Upper lobe of left lung (tissue), 6 donors: ENCODE measurements at places on chromosomes 13 and 19. TPM values are rescaled to one million over a fixed set of nuclear protein-coding genes. Genes with fewer than 3 reads are reported as not detected.

The KLF1 gene
- total RNA-seq = 0.89 TPM

The SIGLEC14 gene
- 44.6 TPM for total RNA-seq

The MFSD12 gene
- 98.5 TPM for total RNA-seq

The TMEM143 gene
- total RNA-seq = 4.7 TPM

The DHPS gene
- total RNA-seq = 103 TPM

The TSKS gene
- total RNA-seq = not detected

The ZNF254 gene
- total RNA-seq = 15.5 TPM

The MBD3L5 gene
- total RNA-seq = not detected

The ANGPTL8 gene
- not detected for total RNA-seq

The ITPKC gene
- 52.8 TPM for total RNA-seq

DNA sequence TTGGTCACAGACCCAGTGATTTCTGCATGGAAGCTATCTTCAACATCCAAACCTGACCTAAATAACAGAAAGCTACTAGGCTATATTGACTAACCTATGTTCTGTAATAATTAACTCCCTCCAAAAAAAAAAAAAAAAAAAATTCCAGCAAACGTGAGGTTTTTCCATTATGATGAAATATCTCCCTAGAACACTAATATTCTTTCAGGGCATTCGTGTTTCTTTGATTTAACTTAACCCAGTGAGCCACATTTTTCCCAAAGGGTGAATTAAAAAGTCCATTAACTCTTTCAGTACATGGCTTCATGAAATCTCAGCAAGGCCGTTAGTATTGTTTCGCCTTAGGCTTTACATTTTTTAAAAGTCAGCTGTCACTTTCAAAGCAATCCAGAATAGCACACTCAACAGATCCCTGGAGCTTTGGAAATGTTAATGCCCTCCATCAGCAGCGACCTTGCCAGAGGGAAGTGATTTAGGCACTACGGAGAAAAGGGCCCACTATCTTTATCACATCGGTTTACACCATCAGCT lies 175.8 kb downstream of the DCT start:
- DNase-seq = no peak

DNA sequence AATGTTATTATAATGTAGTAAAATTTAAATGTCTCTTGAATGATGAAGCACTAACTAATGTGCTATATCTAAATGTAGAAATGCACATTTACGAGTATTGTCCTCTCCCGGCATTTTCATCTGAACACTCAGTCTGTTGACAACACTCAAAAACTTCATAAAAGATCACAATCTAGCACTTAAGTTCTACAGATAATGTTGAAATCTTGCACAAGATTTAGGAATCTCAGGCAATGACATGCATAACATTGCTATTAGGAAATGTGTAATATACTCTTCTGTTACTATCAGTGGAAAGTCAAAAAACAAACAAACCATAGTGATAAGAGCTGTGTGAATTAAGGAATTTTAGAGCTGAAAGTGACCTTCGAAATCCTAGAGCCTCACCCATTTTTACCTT lies 37.5 kb upstream of the XPO4 start:
- DNase-seq = no peak

DNA sequence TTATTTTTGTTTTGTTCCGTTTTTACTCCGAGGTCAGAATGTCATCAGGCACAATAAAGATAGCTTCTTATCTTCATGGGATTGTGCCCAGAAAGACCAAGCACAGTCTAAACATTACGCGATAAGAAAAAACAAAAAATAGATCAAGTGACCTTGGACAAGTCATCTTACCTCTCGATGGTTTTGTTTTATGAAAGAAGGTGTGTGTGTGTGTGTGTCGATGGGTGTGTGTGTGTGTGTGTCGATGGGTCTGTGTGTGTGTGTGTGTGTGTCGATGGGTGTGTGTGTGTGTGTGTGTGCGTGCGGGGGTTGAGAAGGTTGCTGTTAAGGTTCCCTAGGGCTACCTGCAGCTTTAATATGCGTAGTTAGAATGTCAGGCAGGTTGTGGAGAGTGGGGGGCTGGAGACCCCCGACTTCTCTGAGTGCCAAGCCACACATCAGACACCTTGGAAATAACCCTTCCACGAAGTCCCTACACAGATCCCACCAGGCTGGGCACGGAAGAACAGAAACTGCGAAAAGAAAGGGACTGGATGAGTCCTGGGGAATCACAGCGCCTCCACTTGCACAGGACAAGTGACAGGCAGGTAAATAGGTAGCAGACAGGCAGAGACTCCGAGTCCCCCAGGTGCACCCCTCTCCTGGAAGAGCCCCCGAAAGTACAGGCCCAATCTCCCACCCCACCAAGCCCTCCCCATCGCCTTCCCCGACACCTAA lies 458 bp upstream of the ATP8A2 start:
- no peak for DNase-seq

GRCh38 chr13:25981060-25981459 lies 70.8 kb downstream of the SHISA2 start:
- DNase-seq = no peak

- no peak for DNase-seq
Measured at GRCh38 chr13:106103779-106104178, 431.7 kb downstream of the EFNB2 start.

DNA sequence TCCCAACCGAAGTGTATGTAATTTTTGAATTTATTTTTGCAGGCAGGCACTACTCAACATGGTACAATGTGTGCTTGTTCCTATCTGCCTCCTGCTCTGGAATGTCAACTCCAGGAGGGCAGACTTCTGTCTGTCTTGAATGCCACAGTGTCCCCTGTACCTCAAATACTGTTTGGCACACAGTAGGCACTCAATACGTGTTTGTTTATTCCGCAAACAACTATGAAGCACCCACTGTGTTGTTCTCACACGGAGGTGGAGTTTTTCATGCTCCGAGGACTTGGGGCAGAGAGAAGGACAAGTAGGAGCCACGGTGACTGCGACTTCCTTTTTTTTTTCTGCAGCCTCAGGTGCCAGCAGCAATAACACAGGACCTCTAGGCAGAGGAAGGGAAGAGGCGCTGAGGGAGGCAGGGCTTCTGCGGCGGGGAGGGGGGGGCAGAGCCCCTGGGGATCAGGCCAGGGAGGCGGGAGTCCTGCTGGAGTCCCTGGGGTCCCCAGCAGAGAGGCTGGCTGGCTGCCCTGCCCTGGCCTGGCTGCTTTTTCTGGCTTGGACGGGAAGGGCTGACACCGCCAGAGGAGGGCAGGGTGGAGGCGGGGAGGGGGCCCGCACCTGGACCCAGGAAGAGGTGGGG lies 29.3 kb upstream of the TNFAIP8L1 start:
- DNase-seq = peak; percentile 42

GRCh38 chr13:60019119-60019993 lies 144.4 kb downstream of the DIAPH3 start:
- DNase-seq = no peak

GRCh38 chr13:64438084-64438483 lies 2792.1 kb downstream of the PCDH9 start:
- DNase-seq = no peak

DNA sequence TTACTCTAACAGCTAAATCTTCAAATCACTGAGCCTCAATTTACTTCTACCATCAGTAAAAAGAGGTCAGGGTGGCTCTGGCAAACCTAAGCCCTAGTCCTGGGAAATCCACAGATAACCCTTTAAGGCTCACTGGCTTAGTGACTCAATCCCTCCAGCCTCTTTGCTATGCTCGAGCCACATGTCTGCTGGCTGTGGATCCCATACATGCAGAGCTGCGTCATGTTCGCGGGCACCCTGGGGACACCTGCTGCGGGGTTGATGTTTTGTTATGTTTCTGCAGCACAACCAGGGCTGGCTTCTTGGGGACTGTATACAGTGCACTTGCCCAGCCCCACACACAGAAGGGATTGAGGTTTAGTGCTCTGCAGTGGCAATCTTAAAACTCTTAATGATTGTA lies 41.6 kb upstream of the C13orf42 start:
- no peak for DNase-seq

- DNase-seq = no peak
Measured at GRCh38 chr19:30150626-30151025, 208.6 kb downstream of the URI1 start.

DNA sequence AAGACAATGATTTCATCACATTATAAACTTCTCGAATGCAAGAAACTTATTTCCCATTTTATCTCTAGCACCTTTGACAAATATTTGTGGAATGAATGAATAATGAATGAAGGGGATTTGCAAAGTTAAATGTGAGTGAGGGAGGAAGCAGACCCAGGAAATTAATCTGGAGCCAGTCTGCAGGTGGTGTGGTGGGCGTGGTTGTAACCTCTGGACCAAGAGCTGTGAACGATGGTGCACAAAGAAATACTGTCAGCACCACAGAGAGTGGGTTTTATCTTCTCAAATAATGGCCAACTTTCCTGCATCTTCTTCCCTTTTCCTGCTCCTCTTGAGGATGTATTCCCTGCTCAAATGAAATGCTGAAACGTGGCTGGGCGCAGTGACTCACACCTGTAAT lies 11.0 kb upstream of the ZNF792 start:
- DNase-seq = no peak

DNA sequence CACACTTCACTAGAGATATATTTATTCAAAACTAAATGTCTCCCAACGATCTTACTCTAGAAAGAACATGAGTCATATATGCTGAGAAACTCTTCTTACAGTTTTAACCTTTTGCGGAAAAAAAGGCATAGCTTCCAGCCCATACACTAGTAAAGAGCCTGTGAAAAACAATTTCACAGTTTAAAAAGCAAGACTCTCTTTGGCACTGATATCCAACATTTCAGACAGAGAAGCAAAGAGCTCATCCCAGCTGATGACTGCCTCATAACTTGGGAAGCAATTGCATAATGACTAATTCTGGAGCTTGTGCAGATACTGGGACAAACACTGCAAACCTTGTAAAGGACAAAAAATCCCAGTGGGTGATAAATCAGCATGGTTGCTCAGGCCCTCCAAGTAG lies 88.0 kb downstream of the ENOX1 start:
- no peak for DNase-seq

- DNase-seq = no peak
Measured at GRCh38 chr19:3725121-3725520, 16.9 kb downstream of the TJP3 start.

DNA sequence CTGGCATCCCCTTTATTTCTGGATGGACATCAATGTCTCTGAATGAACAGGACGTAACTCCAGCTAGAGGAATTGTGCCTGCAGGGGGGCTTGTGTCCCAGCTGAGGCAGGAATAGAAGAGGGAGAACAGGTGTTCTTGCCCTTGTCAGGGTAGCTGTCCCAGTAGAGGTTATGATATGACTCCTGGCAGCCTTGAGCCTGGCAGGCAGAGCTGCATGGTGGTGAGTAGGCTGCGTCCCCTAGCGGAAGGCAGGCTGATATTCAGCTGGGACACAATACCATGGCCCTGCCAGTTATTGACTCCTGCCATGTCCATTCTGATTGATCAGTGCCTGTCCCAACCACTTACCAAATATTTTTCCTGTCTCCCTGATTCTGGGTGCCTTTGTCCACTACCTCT lies 197.2 kb downstream of the RAP2A start:
- DNase-seq = no peak

DNA sequence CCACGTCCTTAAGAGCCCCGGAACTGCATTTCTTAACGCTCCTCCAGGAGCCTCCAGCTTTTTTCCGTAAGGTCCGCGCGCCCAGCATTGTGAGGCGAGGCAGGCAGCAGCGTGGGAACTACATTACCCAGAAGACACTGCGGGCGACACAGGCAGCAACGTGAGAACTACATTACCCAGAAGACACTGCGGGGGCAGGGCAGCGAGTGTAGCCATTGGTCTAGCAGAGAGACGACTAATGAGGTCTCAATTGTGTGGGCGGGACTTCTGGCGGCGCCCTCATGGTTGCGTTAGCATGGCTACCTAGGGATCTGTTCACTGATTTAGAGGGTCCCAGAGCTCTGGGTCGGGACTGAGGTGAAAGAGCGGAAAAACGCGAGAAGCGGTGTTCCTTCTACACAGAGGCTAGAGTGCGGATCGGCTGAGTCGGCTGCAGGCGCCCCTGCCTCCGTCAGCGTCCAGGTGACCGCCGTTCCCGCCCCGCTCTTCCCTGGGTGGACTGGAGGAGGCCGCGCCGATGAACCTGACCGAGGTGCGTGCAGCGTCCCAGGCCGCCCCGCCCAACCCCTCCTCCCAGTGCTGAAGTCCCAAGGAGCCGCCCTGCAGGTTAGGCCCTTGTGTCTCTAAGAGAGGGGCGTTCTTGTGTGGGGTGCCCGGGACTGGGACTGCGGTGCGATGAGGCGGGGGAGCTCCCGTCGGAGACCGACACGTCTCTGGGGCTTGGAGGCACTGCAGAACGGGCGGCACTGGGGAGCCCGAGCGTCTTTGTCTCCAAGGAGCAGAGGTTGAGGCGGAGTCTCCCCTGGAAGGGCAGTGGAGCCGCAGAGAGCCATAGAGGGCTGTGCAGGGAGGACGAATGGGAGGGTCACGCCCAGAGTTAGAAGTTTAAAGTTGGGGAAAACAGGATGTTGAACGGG lies at the start of gene ZNF749:
Gene ZNF749, plus strand, starts transcription at position 264 of the 917 bp plus-strand sequence. Its CDS starts 254 bp downstream, at position 518.
- DNase-seq = peak; percentile 99

DNA sequence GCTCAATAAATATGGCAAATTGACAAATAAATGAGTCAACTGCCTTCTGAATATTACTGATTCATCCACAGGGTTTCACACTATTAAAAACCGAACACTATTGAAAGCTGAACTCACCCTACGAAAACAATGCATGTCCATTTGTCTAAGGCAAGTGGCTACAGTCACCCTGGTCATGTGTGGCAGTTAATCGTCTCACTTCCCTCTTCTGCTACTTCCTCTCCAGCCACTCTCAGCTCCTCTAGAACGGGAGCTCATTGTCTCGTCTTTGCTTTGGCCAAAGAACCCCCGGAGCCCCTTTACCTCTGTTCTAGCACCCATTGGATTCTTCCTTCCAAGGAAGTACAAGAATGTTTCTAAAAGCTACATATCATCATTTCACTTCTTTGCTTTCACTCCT lies 74.4 kb upstream of the ZNF599 start:
- DNase-seq = no peak

DNA sequence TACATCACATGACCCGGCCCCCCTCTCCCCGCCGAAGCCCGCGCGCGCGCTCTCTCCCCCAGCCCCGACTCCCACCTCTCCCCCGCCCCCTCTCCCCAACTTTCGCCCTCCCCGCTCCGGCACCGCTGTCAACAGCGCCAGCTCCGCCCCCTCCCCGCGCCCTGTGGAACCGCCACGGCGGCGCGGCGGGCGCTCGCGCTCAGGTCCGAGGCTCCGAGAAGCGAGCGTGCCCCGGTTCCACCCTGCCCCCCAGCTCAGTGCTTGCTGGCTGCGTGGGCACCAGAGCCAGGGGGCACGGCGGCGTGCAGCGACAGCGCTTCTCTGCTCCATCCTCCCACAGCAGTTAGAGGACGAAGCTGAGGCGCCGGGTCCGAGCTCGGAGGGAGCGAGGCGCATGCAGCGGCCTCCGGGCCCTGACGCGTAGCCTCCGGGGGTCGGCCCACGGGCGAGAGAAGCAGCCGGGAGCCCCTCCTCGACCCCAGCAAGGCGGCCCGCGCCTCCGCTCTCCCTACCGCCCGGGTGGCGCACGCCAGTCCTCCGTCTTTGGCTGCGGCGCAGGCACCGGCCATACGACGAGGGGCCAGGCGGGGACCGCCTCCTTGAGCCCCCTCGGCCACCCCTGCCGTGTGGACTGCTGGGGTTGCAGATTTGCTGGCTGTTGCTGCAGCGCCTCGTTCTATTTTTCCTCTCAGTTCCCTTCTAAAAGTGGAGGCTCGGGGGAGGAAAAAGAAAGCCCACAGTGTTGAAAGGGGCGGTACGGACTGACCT lies 109.5 kb downstream of the KCNRG start:
- DNase-seq = peak; percentile 35

GRCh38 chr19:58400316-58400915 lies 5.0 kb downstream of the RNF225 start:
- DNase-seq = no peak
